ENCODE measurements at places on chromosomes 1 and 21. TPM values are rescaled to one million over a fixed set of nuclear protein-coding genes. Genes with fewer than 3 reads are reported as not detected.

GRCh38 chr1:117572546-117572945, 33.3 kb upstream of the TENT5C start:
- DNase-seq, result no peak

DNA sequence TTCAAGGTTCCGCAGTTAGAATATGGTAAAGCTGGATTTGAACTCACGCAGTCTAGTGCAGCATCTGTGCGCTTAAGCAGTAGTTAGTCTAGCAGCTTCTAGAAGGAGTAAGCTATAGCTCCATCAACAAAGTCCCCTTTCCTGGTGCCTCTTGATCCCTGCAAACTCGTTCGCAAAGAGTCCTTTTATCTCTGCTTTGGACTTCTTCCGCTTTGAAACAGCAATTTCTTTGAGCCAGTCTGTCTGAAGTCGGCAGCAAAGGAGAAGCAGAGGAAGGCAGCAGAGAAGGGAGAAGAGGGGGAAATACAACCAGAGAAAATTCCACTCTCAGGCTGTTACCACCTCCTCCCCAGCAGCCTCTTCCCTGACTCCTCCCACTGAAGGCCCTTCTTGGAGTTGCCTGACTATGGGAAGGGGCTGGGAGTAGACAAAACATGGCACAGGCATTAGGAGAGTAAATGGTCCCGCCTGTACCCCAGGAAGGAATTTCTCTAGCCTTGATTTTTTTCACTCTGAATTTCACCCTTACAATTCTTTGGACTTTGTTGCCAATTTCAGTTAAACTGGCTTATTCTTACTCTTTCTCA, 25.9 kb downstream of the HSD3B2 start:
- DNase-seq, result no peak

GRCh38 chr21:33058527-33058926, 11.4 kb upstream of the OLIG1 start:
- no peak for DNase-seq

GRCh38 chr21:16540966-16541727, 811.4 kb downstream of the USP25 start:
- DNase-seq, result no peak

DNA sequence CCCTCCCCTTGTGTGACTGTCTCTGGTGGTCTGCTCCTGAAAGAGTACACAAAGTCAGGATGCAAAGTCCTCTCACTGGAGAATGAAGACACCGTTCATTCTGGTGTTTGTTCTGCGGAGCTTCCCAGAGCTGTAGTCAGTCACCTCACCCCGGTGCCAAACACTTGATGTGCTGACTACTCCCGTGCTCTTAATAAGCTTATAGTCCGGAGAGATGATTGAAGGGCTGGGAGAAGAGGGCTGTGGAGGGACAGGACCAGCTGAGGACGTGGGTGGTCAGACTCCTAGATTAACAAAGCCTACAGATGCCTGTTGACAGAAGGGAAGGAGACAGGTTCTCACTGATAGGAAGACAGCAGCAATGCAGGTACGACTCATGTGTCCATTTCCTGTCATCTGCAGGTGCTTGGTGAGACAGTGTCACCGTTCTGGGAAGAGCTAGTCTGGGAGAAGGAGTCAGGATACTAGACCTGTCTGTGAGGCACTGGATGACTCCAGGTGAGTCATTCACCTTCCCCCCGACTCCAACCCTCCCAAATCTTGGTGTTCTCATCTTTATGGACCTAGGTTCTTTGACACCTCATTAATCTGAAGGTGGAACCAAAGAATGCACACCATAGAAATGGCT, 40.4 kb upstream of the LRRN2 start:
- DNase-seq, result no peak

AIRE gene
- not detected for total RNA-seq

DNA sequence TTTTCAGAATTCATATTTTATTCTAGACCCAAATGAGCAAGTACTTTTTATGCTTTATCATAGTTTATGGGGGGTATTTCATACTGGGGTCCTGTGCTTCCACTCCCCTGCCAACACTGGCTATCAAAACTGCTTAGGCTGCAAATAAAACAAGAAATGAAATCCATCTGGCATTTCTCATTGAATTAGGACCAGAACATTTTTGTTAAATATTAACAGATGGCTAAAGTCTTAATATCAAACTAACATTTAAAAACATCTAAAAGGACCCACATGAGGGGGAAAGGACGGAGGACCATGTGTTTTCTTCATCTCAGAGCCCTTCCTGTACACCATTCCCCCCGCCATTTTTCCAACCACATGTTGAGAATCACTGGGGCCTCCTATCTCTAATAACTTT, 167.5 kb upstream of the C1orf105 start:
- DNase-seq, result no peak
